Mucosa of gallbladder (tissue), 1 donor: ENCODE measurements at places on chromosomes 6 and 20.
A peak's percentile ranks its signal among the peaks of the same experiment; 100 is the strongest.

DNA sequence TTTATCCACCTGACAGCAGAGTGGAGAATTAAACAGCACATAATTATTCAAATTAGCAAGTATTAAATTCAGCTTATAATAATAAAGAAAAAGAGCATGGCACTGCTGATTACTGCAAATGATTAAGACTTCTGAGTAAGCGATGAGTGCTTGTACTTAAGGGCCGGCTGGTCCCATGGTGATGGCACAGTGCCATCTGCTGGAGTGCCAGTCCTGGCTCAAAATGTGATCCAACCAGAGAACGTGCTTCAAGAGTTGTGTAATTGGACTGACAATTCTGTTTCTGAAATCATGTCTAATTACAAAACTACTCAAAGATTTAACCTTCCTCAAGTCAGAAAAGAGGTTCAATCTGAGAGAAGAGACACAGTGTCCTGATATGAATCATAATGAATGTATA is 181.6 kb upstream of the RGS17 start:
- DNase-seq, result peak; percentile 54

DNA sequence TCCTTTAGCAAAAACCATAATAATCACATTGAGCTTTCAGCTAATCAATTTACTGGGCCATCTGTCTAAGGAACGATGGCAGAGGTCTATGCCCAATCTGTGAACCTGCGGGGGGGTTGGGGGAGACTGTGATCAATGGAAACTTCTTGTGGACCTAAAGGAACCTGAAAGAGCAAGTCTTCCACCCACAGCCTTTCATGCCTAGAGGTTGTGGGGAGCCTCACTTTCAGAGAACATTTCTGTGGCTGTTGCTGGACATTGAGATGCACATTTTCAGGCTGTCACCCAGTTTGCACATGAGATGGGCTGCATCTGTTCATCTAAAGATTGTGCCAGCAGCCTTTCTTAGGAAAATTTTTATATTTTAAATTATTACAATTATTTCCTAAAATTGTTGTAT is 310.0 kb upstream of the SPTLC3 start:
- no peak for DNase-seq

DNA sequence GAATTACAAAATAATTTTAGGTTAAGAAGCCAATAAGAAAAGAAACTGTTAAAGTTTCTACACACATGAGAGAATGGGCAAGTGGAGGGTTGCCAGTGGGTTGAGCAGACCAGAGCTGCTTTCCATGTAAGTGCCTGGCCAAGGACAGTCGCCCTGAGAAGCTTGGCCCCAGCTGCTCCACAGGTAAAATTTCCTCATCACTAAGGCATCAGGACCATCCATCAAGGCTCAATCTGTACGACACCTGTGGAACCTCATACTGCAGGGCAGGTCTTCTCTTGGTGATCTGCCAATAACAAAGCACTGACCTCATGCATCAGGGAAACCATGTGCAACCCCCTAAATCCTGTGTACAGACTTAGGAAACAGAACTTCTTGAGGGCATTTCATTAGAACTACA is 115.4 kb downstream of the INSM1 start:
- DNase-seq, result no peak

- DNase-seq, result no peak
These were observed 146.5 kb upstream of the COL21A1 start for GRCh38 chr6:56393615-56394612.

DNA sequence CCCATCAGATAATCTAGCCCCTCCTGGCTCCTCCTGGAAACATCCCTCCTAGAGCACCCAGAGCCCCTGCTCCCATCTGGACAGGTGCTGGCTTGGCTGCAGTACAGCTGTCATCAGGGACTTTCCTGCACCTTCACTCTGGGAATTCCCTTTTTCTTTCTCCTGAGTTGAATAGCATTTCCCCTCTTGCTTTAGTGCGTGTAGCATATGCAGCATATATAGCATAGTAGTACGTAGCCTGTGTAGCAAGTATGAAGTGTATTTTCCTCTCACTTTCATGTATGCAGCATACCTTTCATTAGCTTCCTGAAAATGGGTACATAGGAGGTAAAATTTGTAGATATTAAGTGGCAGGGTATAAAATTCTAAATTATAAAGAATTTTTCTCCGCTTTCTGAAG is 352.9 kb downstream of the ESR1 start:
- DNase-seq, result no peak

- DNase-seq, result no peak
These were observed 21.8 kb downstream of the PHIP start for GRCh38 chr6:79056226-79056625.

- no peak for DNase-seq
These were observed 210.8 kb downstream of the ARHGAP18 start for GRCh38 chr6:129498950-129499842.
